ENCODE measurements at places on chromosomes 6 and 20.

- DNase-seq: no peak
Measured at GRCh38 chr6:155967322-155967721, 511.7 kb upstream of the NOX3 start.

DNA sequence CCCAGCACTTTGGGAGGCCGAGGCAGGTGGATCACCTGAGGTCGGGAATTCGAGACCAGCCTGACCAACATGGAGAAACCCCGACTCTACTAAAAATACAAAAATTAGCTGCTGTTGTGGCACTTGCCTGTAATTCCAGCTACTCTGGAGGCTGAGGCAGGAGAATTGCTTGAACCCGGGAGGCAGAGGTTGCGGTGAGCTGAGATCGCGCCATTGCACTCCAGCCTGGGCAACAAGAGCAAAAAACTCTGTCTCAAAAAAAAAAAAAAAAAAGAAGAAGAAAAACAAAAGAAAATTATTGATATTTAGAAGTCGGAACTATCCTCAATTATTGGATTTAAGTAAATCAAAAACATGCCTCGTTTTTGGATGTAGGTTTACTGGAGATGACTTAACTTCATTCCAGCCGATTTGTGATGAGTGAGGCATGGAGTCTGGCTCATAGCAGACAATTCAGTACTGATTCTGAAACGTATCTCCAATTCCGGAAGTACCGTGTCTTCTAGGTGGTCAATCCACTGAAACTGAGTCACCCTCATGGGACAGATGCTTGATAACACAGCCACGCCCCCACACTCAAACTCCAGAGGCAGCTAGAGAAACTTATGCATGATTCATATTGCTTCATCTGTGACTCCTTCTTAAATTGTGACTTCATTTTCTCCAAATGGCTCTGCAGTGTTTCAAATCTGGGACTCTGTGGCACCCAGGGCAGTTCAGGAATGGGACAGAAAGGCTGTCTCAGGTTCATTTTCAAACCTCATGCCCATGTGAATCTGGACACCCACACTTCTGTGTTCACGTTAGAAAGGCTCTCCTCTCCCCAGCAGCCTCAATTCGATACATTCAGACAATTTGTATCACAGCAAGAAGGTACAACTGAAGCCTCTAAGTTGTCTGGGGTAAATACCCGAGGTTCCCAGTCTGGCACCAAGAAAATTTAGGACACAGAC lies 110.4 kb upstream of the ARMC2 start:
- DNase-seq: no peak

GRCh38 chr6:33620856-33621710 lies at the start of gene ITPR3:
TSS of gene ITPR3 (plus strand) at chr6:33621322. CDS start at chr6:33621603, 281 bp downstream.
- peak; percentile 71 for DNase-seq

- no peak for DNase-seq
Measured at GRCh38 chr6:96301781-96302180, 219.8 kb upstream of the UFL1 start.

DNA sequence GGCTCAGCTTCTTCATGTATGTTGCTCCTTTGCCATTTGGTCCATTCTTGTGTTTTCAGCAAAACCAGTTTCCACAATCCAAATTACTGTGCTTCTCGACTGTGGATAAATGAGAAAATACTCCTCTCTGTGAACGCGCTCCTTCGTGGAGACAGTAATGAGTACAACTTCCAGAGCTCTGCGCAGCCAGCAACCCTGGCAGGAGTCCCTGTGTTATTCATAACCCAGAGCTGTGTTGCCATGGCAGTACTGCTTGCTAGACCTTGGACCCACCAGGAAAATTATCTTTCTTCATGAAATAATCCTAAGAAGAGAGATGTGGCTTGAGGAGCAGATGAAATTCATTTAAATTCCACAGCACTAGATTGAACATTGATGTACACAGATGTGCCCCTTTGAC lies 73.7 kb downstream of the SLC22A3 start:
- no peak for DNase-seq

- peak; percentile 37 for DNase-seq
Measured at GRCh38 chr20:45406260-45407066, 1.6 kb upstream of the DBNDD2 start.

All from stimulated activated CD4-positive, alpha-beta T cell treated with anti-CD3 and anti-CD28 coated beads, Interleukin-12 subunit alpha, Interleukin-12 subunit beta, amount 100 ng/mL, for 4 hours (primary cell).